ENCODE measurements at places on chromosomes 7 and 10. TPM values are rescaled to one million over a fixed set of nuclear protein-coding genes. Genes with fewer than 3 reads are reported as not detected.

Gene ABCA13
- not detected for total RNA-seq

Gene TAS2R60
- not detected for total RNA-seq

Gene GHRHR
- not detected for total RNA-seq

Gene SERPINE1
- total RNA-seq = 0.45 TPM

Gene UCMA
- total RNA-seq = not detected

Gene ADIRF
- total RNA-seq = not detected

Gene TMEM178B
- total RNA-seq = 0.52 TPM

Gene SNCG
- total RNA-seq = 0.44 TPM

Gene PRKRIP1
- total RNA-seq = 31.7 TPM

DNA sequence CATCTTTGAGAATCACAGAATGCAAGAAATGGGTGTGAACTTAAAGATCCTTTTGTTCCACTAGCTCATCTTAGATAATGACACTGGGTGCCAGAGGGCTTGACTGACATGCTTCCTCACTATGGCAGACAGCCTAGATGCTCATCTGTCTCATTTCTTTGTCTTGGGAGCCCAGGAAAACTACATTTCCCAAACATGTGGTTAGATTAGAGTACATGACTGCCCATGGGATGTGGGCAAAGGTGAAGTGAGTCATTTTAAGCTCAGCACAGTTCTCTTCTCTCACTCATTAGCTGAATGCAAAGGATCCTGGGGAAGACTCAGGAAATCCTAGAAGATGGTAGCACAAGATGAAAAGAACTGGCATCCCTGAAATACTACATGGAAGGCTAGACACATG lies 32.5 kb upstream of the TBX20 start:
- DNase-seq = no peak

DNA sequence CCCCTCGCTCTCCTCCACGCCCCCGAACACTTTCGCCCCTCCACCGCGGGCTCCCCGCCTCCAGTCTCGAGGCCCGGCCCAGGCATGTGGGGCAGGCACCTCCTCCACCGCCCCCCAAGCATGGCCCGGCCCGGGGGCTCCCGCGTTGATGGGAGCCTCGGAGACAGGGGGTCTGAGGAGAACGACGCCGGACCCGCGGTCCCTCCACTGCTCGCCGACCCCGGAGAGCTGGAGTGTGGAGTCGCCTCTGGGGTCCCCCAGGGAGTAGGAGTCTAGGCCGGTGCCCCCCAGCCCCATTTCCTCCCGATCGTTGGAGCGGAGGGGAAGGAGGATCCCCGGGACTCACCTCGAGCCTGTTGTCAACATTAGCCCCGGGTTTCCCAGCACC lies 206 bp downstream of the UPF2 start:
- peak; percentile 89 for DNase-seq

DNA sequence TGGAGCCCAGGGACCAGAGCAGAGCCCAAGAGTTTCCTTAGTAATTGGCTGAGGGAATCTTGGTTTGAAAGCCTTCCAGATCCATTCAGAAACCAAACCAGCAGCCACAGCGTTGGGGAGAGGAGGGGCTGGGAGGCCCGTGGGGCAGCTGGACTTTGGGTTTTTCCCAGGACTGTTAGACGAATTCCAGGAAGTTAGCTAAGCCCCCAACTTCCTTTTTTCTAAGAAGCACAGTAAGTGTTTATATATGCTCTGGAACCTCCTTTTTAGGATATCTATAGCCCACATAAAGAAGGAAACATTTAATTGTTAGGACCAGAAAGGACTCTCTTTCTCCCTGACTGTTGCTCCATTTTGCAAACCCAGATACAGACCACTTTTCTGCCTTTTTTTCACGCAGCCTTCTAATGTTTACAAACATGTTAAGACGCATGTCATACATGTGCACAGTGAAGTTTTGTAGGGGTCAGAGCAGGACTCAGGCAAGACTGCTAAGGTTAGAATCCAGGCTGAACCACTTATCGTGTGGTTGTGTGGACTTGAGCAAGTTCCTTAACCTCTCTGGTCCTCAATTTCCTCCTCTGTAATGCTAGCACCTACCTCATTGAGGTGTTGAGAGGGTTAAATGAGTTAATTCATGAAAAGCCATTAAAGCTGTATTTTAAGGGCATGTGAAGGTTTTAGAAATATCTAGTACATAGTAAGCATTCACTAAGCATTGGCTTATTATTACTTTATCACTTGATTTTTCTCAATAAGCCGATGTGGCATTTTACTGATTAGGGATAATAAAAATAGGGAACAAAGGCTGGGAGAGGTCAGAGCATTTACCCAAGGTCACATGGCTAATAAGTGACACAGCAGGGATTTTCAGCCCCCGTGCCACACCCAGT lies 42.4 kb downstream of the TBATA start:
- DNase-seq = peak; percentile 67

- DNase-seq = peak; percentile 54
Observed at GRCh38 chr7:92754919-92755581, 81.3 kb downstream of the CDK6 start.

DNA sequence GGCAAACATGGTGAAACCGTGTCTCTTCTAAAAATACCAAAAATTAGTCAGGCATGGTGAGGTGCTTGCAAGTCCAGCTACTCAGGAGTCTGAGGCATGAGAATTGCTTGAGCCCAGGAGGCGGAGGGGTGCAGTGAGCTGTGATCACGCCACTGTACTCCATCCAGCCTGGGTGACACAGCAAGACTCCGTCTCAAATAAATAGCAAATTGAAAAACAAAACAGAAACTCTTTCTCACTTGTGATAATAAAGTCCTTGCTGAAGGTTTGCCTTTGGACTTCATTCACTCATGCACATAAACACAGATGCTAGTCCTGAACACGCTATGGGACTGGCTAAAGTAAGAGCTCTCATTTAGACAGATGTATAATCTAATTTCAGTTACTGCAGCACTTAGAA lies 37.6 kb downstream of the ANK3 start:
- no peak for DNase-seq

- no peak for DNase-seq
Observed at GRCh38 chr10:85400981-85401695, 965.5 kb downstream of the GRID1 start.

- DNase-seq = no peak
Observed at GRCh38 chr7:148031811-148032210, 558.8 kb upstream of the C7orf33 start.

DNA sequence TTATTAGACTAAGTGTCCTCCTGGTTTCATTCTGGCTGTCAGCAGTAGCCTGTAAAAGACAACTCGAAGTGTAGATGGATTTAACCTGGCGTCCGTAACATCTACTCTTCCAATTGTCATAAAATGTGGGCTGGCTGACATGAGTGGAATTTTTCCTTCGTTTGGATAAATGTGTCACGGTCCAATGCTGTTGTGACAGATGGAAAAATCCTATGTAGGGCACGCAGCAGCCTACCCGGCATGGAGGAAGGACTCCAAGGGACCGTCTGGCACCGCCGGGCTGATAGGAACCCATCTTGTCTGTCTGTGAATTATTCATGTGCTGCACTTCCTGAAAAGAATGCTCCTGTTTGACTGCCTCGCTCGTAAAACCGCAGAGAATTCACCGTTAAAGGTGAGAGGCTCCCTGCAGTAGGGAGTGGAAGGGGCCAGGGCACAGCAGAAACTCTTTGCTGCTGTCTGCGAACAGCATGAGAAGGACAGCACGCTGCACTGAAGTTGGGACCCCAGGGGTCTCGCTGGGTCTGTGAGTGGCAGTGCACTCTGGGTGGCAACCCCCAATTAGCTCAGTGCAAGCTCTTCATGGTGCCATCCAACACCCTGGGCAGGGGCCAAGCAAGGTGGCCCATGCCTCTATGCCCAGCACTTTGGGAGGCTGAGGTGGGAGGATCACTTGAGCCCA lies 1.6 kb upstream of the ORAI2 start:
- peak; percentile 88 for DNase-seq

- DNase-seq = no peak
Observed at GRCh38 chr7:36312915-36313334, 76.7 kb upstream of the ANLN start.

GRCh38 chr7:25029075-25029474 lies 49.1 kb upstream of the OSBPL3 start:
- peak; percentile 74 for DNase-seq

DNA sequence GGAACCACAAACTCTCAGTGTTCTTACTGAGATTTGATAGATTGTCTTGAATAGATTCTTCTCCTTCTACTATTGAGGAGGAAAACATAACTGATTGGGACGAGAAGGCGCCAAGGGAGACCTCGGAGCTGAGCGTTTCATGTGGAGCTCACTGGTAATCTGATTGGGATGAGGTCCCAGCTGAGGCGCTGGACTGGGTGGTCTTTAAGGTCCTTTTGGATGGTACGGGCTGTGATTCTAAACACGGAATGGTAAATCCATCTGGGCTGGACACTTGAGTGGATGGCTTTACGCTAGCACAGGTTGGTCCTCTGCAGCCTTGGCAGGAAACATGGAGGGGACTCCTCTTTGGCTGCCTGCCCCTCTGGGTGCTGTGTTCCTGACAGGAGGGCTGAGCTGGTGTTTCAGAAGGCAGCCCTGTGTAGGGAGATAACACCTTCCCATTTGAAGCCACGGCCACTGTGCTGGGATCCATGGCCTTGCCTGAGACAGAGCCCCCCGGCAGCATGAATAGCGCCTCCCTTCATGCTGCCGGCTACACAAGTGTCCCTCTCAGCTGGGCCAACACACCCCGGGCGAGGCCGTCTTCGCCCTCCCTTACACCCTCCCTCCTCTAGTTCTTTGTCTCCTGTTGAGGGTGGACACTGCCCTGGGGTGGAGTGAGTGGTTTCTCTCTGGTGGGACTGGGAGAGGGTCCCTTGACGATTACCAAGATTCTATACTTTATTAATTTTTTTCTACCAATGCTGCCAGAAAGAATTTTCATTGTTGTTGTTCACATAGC lies 203.2 kb upstream of the SHH start:
- DNase-seq = no peak

- DNase-seq = no peak
Observed at GRCh38 chr10:69107699-69108098, 16.3 kb upstream of the VPS26A start.

DNA sequence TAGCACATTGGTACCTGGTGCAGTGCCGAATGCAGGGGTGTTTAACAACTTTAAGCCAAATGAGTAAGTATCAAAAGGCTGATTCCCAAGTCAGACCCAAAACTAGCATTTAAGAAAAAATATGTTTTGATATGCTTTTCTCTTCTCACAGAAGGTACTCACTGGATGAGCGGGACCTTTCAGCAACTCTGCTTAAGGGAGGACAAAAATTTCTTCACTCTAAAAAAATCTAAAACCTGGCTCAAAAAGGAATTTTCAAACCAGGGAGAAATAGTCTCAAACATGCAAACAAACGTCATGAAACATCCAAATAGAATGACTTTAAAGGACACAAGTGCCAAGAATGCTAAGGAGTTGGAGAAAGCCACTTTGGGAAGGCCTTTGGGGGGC lies 962.1 kb downstream of the KCNMA1 start:
- DNase-seq = no peak

- no peak for DNase-seq
Observed at GRCh38 chr10:48704156-48704555, 19.5 kb downstream of the WDFY4 start.

DNA sequence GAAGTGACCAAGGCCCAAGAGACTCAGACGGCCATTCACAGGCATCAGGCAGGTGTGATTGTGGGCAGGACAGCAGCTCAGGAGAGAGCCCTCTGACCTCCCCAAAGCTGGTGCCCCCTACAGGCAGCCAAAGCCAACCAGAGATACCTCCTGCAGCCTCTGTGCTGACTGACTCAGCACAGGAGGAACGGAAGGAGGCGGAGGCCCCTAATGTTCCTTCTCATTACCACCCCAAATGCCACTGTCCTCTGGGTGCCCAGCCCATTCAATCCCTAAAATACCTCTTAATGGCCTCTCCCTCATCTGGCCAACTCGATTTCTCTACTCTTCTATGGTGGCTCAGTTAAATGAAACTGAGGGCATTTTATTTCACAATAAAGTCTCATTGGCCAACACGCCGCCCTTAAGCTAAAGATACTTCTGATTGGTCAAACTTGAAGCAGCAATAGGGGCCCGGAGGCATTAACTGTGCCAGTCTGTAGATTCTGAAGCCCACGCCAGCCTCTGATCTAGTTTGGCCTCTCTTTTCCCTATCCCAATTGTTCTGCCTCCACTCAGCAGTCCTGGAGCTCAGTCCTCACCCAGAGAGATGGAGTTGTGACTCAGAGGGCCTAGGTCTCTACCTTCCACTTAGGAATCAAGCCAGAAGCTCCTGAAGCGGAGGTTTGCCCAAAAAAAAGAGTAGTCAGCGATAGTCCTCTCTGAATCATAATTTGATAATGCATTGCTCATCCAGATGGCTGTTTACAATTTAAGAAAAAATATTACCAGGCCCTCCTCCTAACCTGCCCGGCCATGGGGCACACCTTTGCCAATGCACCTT lies 1.2 kb downstream of the CYREN start:
- DNase-seq = peak; percentile 86

DNA sequence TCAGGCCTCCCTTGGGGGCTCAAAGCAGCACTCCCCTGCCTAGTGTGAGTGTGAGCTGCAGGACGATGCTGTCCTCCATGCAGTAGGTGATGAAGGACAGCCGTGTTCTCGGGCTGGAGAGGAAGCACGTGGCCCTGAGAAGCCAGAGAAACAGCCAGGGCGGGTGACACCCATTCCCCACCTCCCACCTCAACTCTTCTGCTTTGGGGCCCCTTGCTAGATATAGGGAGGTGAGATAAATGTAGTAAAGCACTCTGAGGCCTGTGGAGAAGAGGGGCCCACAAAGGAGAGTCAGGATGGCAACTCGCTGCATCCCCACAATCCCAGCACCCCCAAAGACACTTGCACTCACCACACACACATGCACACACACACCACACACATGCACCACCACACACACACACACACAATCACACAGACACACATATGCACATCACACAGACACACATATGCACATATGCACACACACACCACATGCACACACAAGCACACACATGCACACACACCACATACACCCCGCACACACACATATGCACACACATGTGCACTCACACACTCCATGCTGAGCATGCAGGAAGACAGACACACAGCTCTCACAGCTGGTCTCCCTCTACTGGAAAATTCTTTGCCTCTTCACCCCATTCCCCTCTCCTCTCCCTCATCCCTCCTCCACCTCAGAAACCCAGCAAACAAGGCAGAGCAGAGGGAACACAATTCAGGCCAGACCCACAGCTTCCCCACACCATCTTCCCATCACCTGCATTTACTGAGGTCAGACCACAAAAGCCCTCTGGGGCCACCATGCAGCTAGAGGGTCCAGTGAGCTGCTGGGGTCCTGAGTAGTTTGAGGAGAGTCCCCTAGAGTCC lies 30.5 kb downstream of the ANXA8 start:
- no peak for DNase-seq

GRCh38 chr10:101851411-101852116 lies 8.0 kb upstream of the KCNIP2 start:
- DNase-seq = no peak

DNA sequence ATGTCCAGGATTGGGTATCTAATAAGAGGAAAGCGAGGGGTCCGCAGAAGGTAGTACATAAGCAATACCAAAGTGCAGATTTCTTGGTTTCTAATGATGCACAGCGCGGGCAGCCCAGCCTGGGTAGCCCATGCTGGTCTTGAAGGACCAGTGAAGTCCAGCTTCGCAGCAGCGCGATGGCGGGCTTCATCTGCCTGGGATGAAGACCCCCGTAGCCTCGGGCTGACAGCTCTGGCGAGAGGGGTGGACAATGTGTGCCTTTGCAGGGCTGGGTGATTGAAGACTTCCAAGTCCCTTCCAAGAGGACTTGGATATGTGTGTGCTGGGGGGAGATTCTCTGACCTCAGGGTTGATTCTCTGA lies 2.2 kb downstream of the SORCS3 start:
- no peak for DNase-seq

Data from activated CD4-positive, alpha-beta T cell treated with anti-CD3 and anti-CD28 coated beads, Interleukin-2, amount 10 ng/mL, durations not matched to agents 24 days and 14 days (primary cell).